CD8-positive, alpha-beta T cell (primary cell): ENCODE measurements at places on chromosomes 7 and 10. TPM values are rescaled to one million over a fixed set of nuclear protein-coding genes. Genes with fewer than 3 reads are reported as not detected.

DNA sequence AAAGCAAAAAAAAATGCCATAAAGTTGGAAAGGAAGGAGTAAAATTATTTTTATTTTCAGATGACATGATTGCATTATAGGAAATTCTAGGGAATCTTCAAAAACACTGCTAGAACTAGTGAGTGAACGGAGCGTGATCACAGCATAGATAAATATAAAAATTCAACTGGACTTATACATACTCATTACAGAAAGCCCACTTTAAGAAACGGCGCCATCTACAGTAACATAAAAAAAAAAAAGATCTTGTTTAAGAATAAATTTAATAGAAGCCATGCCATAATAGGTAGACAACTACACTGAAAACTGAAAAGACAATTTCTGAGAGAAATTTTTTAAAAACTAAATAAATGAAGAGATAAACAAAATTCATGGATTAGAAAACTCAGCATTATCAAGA is 623.1 kb upstream of the MGMT start:
- no peak for DNase-seq

The EGR2 gene
- total RNA-seq, result 5.6 TPM

DNA sequence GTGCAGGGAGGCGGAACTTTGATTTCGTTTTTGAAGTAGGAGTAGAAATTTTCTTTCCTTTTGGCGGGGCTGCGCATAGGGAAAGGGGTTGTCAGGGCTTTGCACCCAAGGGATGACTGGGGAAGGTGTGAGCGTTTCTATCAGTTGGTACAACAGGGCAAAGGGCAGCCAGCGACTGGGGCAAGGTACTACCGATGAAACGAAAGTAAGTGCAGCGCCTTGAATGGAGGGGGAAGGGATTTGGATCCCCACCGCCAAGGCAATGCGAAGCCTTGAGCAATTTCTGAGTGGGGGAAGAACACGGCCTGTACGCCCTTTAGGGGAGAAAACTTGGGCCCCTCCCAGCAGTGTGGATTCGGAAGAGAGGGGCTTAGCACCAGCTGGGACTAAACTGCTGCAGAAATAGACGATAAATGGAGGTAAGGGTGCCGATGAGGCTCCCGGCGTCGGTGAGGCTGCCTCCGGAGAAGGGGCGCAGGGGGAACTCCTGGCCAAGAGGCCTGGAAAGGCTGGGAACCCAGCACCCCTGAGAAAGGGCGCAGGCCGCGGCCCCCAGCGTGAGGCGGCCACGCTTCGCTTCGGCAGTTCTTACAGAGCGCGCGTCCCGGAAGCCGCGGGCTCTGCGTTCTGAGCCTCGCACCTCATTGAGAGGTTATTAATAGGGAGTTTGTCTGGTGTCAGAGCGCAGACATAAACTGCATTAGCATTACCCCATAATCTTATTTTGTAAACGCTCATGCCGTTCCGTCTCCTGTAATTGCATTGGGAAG is 10.0 kb upstream of the TLX1 start:
- peak; percentile 66 for DNase-seq

- no peak for DNase-seq
These were observed 5.7 kb upstream of the GNAI1 start for GRCh38 chr7:80128918-80129317.

DNA sequence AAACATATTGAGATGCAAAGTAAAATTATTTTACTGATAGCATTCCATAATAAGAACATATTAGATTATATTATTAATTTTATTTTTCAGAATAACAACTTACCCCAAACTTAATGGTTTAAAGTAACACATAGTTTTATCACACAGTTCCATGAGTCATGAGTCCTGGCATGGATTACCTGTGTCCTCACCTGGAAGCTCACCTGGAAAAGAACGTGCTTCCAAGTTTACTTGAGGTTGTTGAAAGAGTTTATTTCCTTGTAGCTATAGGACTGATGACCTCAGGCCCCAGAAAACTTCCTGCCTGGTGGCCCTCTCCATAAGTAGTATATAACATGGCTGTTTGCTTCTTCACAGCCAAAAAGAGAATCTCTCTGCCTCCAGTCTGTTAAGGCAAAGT is 254.6 kb downstream of the TFEC start:
- DNase-seq, result no peak

DNA sequence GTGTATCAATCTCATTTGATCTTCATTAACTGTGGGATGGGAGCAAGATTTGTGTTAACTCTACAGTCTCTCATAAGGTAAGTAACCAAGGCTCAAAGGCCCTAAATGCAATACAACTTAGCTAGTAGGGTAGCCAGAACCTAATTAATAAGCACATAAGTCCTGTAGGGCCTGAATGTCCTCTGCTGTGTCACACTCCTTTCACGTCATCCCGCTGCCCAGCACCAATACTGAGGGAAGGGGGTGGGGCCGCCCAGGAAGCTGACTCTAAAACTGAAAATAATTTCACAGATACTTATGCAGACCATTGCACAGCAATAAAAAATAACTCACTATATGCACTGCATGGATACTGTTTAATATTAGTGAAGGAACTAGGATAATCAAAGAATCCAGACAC is 13.7 kb downstream of the CCDC6 start:
- no peak for DNase-seq

DNA sequence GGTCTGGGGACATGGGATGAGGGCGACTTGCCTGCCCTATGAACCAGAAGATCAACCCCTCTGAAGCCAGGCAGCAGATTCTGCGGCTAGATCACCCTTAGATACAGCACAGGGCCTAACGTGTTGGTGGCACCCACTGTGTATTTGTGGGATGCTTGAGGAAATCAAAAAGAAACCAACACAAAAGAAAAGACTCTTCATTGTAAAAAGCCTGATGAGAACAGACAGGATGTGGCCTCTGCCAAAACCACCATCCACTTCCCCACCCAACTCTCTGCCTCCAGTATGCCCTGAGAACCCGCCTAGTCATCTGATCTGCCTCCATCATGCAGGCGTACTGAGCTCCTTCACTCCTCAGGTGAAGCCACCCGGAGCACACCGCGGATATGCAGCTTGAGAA is 97.2 kb upstream of the INSYN2A start:
- DNase-seq, result peak; percentile 60

GRCh38 chr10:81728692-81729091 is 146.3 kb upstream of the NRG3 start:
- DNase-seq, result no peak

- DNase-seq, result no peak
These were observed 751.1 kb downstream of the GRM8 start for GRCh38 chr7:126501617-126502016.

The THSD7A gene
- total RNA-seq, result not detected

DNA sequence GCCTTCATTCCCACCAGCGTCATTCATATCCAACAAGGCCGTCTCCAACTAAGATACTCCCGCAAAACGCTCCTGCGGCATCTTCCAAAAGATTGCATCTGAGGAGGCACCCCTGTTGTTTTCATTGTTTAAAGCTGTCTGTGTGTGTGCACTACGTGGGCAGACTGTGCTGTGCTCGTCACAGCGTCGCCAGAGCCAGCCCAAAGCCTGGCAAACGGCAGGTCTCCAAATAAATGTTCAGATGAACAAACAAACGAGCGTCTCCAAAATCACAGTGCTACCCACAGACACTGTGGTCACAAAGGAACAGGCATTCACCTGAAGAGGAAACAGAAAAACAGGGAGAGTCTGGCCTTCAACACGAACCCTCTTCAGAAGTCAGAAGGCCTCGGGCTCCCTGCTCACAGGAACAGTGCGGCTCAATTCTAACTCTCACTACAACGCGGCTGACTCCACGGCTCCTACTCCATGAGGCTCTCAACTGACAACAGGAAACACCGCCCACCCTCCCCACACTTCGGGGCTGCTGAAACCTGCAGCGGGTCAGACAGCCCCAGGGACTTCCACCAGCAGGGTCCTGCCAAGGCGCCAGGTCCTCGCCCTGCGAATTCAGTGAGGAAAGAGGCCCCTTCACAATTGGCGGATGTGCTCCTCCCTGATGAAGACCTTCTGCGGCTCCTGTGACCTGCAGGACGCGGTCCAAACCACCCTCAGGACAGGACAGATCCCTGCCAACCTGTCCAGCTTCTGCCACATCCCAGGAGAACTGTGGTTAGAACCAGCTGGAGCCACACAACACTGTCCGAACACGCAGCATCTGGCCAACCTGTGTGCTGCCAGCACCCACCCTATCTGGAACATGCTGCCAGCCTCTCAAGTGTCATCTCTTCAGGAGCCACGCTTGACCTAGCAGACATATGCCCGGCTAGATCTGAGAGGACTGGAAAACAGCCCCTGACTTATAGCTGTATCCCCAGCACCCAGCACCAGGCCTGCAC is 36.1 kb downstream of the MAD1L1 start:
- no peak for DNase-seq

The OR2A5 gene
- not detected for total RNA-seq
